GM23248 (cell line): ENCODE measurements at places on chromosomes 16 and 17.

GRCh38 chr16:13803974-13804373 is 116.0 kb upstream of the ERCC4 start:
- no peak for DNase-seq

GRCh38 chr17:7881276-7882054 is 7.1 kb upstream of the CHD3 start:
- no peak for DNase-seq

DNA sequence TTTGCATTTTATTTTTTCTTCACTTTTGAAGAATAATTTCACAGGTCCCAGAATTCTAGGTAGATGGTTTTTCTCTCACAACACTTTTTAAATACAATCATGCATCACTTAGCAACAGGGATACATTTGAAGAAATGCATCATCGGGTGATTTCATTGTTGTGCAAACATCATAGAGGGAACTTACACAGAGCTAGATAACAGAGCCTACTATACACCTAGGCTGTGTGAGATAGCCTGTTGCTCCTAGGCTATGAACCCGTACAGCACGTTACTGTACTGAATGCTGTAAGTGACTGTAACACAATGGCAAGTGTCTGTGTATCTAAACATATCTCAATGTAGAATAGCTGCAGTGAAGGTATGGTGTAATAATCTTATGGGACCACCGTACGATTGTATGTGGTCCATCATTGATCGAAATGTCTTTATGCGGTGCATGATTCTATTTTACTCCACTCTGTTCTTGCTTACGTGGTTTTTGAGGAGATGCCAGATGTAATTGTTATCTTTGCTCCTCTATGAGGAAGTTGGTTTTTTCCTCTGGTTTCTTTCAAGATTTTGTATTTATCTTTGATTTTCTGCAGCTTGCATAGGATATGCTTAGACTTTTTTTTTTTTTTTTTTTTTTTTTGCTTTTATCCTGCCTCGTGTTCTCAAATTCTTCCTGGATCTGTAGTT is 35.5 kb upstream of the TMEM92 start:
- DNase-seq = peak; percentile 76

DNA sequence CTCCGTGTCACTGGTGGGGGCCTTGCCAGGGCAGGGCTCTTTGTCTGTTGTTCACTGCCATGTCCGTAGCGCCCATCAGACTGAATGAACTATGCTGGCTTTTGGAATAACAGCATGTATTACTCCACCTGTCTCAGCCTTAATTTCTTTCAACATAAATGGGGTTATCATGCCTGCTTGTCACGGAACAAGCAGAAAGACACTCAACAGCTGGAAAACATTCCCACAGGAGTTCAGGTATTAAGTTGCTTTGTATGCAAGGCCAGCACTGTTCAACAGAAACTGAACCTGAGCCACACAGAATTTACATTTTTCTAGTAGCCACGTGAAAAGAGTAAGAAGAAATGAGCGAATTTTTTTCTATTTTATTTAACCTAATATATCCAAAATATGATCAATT is 13.1 kb downstream of the PPL start:
- DNase-seq = no peak

DNA sequence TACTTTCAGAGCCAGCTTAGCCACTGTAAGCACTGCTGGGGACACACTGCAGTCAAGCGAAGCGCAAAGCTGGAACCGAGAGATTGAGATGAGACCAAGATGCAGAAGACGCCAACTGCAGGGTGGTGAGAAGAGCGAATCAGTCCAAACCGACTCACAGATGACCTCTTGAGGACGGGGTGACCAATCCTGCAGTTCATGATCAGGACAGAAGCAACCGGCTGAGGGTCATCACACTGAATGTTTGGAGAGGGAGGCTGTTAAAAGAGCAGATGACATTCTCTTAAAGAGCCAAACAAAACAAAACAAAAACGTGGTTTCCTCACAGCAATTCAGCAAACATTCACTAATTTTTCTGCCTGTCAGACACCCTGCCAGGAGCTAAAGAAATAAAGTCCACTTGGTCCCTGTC is 8.5 kb downstream of the HASPIN start:
- DNase-seq = no peak

DNA sequence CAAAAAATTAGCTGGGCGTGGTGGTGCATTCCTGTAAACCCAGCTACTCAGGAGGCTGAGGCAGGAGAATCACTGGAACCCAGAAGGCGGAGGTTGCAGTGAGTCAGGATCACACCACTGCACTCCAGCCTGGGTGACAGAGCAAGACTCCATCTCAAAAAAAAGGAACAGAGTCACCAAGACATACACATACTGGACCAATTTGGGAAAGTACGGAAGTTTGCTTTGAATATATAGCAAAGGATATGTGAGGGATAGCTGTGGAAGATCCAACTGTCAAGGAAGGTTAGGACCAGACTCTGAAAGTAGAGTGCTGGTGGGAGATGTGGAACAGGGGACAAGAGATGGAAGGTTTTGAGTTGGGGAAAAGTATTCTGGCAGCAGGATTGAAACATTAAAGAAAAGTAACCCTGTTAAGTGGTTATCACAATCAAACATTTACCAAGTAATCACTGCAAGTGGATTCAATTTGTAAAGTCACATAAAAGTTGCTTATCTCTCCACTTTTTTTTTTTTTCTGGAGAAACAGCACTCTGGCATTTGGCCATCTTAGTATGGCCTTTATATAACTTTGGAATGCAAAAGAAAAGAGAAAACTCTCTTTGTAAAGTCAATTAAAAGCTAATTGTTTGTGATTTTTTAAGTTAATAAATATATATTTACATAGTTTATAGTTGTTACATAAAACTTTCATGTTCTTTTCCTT is 259.4 kb upstream of the TBX2 start:
- no peak for DNase-seq

GRCh38 chr17:46851029-46851741 is at the start of gene WNT9B:
WNT9B (plus strand) TSS chr17:46851583; CDS start chr17:46851639, 56 bp downstream.
- peak; percentile 56 for DNase-seq

DNA sequence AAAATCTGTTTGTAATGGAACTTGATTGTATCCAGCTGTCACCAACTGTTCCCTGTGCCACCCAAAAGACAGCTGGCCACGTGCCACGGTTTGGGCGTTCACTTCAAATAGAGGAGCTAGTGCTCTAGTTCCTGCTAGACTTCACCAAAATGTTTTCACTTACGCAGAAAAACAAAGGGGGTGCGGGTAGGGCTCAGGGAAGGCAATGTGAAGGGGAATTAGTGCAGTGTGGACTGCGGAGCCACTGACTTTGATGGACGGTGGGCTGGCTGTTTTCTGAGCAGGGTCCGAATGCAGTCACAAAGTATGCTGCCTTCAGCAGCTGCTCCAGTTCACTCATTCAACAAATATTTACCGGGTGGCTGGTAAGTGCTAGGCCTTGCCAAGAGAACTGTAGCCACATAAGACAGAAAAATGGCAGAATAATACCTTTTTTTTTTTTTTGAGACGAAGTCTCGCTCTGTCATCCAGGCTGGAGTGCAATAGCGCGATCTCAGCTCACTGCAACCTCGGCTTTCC is 7.6 kb upstream of the CYTH1 start:
- peak; percentile 82 for DNase-seq

DNA sequence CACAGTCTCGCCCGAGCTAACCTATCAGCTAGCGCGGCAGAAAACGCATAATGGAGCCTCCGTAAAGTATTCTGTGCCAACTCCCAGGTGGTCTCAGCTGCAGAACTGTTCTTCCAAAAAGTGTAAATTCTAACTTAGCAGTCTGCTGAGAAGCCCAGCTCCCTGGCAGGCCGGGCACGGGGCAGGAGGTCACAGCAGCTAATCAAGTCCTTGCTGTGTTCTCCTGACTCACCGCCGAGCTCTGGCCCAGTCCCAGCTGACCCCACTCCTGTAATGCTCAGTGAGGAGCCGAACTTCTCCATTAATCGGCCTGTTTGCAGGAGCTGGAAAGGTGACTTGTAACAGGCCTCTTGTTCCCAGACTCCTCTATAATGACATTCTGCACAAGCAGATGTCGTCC is 193.3 kb downstream of the IRX3 start:
- no peak for DNase-seq

DNA sequence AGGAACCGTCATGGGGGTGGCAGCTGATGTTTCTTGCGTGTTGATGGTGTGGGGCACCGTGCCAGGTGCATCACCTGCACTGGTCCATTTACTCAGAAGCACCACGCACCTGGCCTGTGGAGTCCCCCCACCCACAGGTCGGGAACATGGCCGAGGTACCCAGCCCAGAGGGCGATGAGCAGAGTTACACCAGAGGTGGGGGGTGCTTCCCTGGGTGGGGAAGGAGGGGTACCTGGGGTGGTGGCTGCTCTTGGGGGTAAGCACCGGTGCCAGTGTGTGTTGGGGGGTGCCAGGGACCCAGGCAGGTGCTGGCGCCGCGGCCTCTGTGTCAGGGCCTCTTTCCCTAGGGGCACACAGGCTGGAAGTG is 5.0 kb upstream of the ZNF750 start:
- DNase-seq = no peak

DNA sequence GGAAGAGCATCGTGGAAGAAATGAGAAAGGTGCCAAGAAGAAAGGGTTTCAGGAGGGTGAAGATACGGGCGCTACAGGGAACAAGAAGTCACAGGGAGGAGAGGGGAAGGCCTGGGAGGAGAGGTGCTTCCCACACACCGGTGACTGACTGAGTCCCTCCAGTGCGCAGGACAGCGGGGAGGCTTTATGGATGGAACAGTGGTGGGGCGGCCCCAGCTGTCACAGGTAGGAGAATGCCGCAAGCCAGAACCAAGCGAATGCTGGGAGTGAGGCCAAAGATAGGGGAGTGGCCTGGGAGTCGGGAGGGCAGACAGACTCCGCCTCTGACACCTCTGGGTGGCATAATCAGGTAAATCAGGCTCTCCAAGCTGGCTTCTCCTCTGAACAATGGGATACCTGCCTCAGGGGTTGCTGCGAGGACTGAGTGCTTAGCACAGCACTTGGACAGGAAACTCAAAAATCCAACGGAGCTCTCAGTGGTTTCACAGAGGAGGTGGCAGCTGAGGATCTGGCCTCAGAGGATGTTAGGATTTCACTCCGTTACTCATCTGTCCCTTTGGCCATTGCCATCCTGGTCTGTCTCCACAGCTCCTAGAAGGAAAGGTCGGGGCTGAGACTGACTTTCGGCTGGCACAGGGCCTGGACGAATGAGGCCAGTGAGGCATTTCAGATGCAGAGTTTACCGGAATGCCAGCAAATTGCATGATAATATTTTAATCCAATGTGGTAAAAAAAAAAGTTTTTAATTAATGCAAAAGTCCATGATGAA is 717 bp upstream of the CNP start:
- peak; percentile 79 for DNase-seq

- peak; percentile 49 for DNase-seq
Observed at GRCh38 chr16:56691885-56692284, 9.6 kb downstream of the MT1X start.

DNA sequence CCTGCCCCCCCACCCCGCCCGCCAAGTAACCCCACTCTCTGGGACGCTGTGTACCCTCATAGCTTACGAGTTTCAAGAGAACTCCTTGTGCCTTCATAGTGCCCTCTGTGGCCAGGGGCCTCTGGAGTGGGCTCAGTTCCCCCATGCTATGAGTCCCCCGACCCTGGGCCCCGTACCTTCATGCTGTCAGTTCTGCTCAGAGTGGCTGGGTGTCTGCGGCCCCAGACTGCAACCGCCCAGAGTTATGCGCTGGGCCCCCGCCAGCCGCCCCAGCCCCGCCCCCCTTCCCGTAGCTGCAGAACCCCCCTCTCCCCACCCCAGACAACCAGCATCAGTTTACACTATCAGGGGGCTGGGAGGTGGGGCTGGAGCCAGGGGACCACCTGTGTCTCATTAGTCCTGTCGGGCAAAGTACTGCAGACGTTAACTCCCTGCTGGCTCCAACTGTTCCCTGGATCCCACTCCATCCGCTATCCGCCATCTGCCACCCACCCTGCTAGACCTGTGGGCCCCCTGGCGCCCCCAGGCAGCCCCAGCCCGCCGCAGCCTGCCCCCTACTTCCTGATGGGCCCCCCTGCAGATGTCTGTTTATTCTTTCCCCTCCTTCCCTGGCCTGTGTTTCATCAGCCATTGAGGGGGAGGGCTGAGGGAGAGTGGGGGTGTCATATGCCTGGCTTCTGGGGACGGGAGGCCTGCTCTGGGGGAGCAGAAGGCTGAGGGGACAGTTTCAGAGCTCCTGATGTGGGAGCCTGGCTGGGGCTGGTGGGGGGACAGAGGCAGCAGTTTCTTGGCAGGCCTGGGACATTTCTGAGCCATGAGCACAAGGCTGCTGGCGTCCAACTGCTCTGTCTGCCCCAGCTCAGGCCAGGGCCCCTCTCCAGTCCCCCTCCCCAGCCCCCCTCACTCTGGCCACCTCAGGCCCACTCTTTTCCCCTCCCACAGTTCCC is at the start of gene MFAP4:
Gene MFAP4, minus strand, starts transcription at position 217 of the 947 bp plus-strand sequence. Its CDS starts 35 bp downstream, at position 182.
- peak; percentile 93 for DNase-seq

GRCh38 chr17:77145612-77146245 is 5.0 kb downstream of the SEC14L1 start:
- DNase-seq = peak; percentile 85

GRCh38 chr17:44416558-44417289 is 27.3 kb upstream of the ITGA2B start:
- DNase-seq = no peak

DNA sequence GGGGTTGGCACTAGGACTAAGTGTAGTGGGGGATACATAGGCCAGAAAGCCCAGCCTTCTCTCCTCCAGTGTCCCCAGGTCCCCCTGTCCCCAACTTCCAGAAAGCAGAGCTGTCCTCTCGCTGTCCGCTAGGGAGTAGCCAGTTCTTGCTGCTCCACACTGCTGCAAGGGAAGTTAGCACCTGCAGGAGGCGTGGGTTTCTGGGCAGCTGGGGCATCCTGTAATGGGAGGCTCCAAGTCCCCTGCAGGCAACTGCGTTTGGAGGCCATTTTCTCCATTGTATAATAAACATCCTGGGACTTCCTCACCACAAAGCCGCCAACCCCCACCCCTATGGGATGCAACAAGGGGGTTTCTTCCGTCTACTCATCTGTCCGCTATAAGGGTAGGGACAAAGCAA is 1.7 kb downstream of the RPRML start:
- peak; percentile 34 for DNase-seq

DNA sequence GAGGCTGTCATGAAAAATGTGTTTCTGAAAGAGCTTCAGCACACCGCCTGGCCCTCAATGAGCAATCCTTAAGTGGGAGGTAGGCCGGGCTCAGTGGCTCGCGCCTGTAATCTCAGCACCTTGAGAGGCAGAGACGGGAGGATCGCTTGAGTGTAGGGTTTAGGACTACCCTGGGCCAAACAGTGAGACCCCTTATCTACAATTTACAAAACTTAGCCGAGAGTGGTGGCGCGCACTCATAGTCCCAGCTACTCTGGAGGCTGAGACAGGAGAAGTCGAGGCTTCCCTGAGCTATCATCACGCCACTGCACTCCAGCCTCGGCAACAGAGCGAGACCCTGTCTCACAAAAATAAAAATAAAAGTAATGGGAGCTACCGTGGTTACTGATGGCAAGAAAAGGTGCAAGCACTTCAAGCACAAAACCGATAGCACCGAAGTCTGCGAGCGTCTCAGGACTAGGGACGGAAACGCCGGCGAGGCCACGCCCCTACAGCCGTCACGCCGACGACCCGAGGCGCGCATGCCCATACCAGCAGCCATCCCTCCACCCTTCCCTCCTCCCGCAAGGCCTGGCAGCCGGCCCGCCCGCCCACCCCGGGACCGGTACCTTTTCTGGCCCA is 607 bp downstream of the THUMPD1 start:
- DNase-seq = peak; percentile 92

GRCh38 chr17:76076146-76076764 is 1.7 kb downstream of the GALR2 start:
- DNase-seq = no peak

GRCh38 chr17:8005967-8006730 is 3.7 kb downstream of the GUCY2D start:
- no peak for DNase-seq
